Thoracic aorta (tissue), 2 donors: ENCODE measurements at places on chromosomes 7 and 10. TPM values are rescaled to one million over a fixed set of nuclear protein-coding genes. Genes with fewer than 3 reads are reported as not detected.

Gene PDE6C
- total RNA-seq: not detected

Gene OR2A7
- total RNA-seq: 2.0 TPM

Gene ANLN
- total RNA-seq: 2.4 TPM

Gene TACC2
- 52.1 TPM for total RNA-seq

Gene OR2A12
- not detected for total RNA-seq
